ENCODE measurements at places on chromosomes 7 and 10.

DNA sequence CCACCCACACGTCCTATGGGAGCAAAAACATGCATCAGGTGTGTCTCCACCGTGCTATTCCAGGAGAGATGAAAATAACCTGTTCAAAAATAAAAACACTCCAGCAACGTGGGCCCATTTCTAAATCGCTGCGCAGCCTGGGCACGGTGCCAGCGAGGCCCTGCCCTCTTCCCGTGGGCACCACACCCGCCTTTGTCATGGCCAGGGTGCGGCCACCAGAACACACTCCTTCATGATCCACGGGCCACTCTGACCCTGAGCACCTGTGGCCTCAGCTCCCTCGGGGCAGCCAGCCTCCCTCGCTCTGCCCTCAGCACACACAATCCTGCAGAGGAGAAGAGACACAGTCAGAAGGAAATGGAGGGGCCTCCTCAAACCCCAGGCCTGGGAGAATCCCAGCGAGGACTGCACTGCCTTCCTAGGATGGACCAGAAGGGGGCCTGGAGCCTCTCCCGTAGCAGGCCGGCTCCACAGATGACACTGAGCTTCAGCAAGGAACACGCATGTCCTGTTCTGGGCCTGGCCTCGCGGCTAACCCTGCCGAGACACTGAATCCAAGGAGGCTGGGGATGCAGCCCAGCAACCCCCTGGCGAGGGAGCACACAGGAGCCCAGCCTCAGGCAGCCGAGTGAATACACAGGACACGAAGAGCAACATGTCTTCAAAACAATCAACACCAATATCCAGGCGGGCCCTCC is 169.0 kb downstream of the MAD1L1 start:
- DNase-seq, result no peak

GRCh38 chr10:52645187-52645758 is 127.3 kb downstream of the MBL2 start:
- no peak for DNase-seq

DNA sequence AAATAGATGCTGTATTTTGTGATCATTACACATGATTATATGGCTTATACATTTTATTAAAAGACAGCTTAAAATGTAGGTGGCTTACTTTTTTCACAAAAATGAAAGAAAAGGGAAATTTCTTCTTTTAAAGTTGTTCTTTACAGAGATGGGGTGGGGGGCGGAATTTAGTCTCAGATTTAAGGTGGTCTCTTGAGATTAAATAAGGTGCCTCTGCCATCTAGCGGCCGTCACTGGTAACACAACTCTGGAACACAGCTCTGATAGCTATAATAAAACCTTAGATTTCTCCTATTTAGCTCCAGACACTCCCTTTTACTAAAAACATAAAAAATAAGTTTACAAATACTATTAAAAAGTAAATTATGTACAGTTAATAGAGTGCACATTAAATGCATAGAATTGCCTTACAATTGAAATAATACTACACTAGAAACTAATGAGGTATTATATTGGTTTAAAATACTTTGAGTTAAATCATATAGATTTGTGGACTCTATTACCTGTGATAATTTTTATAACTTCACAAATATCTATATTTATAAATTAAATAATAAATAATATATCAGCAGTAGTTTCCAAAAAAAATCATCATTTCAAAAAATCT is 210.9 kb downstream of the DGKB start:
- no peak for DNase-seq

- DNase-seq, result no peak
Observed at GRCh38 chr7:8441106-8441965, 7.9 kb downstream of the NXPH1 start.

DNA sequence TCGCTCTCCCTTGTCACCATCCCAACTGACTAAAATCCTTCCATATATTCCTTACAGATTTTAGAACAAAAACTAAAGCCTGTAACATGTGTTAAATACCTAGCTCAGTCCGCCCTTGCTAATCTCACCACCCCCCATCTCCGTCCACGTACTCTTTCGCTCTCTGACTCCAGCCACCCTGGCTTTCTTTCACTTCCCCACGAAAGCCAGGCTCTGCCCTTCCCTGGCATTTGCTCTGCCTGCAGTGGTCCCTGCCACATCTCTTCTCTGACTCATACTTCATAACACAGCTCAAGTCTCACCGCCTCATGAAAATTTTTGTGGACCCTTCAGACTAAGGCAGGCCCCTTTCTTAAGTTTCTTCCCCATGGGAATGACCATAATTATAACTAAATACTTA is 11.7 kb upstream of the GPAM start:
- DNase-seq, result no peak

- DNase-seq, result no peak
Observed at GRCh38 chr10:33038672-33039071, 80.6 kb upstream of the ITGB1 start.

DNA sequence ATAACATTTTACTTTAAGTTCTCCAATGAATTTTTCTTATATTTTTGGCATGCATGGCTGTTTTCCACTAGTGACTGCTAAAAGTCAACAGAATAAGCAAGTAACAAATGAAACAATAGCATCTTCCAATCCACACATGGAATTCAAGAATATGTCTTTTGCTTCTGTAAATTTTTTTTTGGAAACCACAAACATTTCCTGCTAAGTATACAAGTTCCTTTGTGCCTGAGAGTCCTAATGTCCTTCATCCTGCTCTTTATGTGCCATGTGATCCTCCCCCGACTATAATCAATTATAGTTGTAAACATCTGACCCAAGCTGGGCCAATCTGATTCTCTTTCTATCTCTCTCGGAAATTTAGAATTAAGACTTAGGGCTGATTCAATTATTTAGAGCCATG is 61.2 kb downstream of the PPP1R3C start:
- no peak for DNase-seq

DNA sequence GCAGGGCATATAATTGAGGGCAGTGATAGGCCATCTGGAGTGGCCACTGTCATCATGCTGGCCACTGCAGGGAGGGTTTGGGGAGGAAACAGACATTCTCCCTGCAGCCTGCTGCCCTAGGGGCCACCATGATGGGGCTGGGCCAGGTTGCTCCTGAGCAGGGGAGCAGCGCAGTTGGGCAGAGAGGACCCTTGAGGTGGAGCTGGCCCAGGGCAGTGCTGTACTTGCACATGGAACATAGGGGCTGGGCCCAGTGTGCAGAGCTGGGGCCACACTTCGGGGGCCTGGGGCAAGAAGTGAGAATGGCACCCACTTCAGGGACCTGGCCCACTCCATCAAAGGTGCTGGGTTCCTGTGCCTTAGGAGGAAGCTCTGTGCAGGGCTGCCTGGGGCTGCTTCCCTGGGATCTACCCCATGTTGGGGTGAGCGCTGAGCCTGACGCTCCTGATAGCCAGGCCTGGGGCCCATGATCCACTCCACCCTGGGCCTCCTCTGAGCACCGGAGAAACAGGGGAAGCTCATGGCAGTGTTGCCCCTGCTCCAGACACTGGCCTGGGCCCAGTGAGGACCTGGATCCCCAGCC is 21.3 kb upstream of the NUB1 start:
- no peak for DNase-seq

- DNase-seq, result no peak
Observed at GRCh38 chr10:25059990-25060389, 43.6 kb downstream of the THNSL1 start.

DNA sequence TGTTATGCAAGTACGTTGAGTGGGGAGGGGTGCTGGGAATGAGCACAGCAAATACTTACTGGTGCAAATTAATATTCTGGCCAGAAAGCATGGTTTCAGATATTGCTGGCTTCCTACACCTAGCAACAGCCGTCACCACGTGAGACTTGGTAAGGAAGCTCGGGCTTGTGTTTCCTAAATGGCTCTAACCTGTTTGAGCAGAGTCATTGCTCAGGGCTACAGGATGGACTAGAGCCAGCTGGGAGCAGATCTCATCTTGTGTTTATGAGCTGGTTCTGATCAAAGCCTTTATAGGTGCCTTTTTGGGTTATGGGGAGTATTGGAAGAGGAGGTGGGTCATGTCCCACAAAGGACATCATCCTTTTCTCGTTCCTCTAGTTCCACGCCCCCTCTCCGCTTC is 200.3 kb downstream of the BUB3 start:
- no peak for DNase-seq

- no peak for DNase-seq
Observed at GRCh38 chr7:45070254-45070642, 18.5 kb downstream of the NACAD start.

DNA sequence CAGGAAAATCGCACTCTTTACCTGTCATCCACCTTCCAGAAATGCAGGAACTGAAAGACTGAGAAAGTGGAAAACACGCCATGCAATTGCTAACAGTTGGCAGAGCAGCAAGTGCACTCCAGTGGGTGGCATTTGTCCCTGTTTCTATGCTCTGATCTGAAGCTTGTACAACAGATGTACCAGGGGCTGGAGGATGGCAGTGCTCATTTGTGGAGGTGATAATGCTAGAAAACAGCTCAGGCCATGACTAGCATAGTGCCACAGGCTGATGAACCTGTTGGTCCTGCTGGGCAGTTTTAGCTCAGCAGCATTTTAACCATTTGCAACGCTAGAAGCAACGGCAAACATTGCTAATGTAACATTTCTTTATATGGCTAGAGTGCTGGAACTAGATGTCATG is 199.9 kb upstream of the NRP1 start:
- DNase-seq, result no peak

DNA sequence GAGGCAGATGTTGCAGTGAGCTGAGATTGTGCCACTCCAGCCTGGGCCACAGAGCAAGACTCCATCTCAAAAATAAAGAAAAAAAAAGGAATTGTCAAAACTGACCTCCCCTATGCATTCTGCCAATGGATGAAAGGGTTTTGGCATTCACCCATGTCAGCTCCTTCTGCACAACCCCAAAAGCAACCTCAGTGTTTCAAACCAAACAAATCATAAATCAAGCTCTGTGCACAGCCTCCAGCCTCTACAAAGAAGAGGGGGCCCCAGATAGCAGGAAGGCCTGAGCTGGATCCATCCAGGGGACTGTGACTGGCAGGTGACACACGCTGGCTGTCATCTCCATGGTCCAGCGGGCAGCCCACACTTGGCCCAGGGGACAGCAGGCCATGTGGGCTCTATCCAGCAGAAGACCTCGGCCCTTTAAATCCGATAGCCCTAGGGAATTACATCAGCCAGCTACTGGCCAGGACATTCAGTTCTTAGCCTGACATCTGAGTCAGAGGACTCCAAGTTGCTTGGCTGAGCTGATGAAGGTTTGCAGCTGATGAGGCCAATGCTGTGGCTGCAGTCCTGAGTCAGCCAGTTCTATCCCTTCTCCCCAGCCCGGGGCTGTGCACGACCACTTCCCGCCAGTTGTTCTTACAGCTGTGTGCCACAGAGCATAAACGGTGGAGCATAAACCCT is 52.0 kb upstream of the FIGNL1 start:
- peak; percentile 22 for DNase-seq

DNA sequence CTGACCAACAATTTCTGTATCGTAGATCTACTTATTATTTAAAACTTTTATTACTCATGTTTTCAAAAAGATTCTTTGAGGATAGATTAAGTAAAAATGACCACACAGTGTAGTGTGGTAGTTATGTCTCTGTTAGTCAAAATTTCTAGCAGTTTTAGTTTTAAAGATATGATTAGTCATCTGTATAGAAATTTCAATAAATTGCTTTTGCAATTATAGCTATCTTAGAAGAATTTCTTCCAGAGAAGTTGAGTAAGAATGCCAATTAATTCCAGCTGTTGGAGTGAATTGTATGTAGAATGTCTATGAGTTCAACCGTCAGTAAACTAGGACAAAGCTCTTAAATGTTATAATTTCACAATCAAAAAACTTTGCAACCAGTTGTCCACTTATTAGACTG is 229.7 kb downstream of the CDK14 start:
- no peak for DNase-seq

- no peak for DNase-seq
Observed at GRCh38 chr10:116774728-116775151, 32.4 kb upstream of the HSPA12A start.

DNA sequence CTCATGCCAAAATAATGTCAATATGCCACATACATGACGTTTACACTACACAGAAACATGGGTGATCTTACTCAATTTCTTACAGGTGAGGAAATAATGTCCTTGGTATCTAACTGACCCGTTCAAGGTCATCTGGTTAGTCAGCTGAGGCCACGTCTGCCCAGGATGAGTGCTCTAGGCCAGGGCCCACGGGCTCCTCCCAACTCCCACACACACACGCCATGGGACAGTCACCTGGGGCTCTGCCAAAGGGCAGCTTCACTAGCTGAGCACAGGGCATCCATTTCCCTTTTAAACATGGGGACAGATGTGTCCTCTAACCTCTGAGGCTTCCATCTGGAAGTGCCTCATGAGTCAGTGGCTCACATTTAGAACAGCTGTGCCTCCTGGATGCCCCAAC is 123.9 kb downstream of the TNS3 start:
- DNase-seq, result no peak

GRCh38 chr7:27526131-27526530 is 136.6 kb downstream of the HIBADH start:
- no peak for DNase-seq

- no peak for DNase-seq
Observed at GRCh38 chr7:34696415-34696814, 38.4 kb downstream of the NPSR1 start.

DNA sequence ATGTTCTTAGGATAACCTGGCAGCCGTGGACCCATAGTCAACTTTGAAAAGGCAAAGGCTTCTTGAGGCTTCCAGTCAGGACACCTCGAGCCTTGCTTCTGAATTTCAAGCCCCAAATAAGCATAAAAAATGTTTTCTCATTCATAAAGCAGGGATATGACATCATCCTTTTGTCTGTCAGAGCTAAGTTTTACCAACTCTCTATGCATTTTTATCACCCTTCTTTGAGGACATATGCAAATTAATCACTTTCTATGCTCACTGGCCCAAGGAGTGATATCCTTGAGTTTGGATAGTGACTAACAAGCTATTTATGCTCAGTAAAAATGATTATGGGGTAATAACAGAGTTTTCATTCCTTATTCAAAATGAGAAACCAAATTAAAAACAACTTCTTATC is 159.4 kb downstream of the ANLN start:
- no peak for DNase-seq

GRCh38 chr10:91540733-91541132 is 92.1 kb downstream of the PPP1R3C start:
- no peak for DNase-seq

- no peak for DNase-seq
Observed at GRCh38 chr7:621572-622285, 102.1 kb upstream of the PDGFA start.

GRCh38 chr10:77187376-77187999 is 450.1 kb downstream of the KCNMA1 start:
- DNase-seq, result no peak
